Hypothalamus (tissue), 51 donors: ENCODE measurements at places on chromosomes 4 and X.

GRCh38 chrX:74536832-74537371 is 77.5 kb downstream of the RLIM start:
- no peak for DNase-seq

- DNase-seq, result no peak
Observed at GRCh38 chr4:143654571-143654970, 45.9 kb downstream of the FREM3 start.

DNA sequence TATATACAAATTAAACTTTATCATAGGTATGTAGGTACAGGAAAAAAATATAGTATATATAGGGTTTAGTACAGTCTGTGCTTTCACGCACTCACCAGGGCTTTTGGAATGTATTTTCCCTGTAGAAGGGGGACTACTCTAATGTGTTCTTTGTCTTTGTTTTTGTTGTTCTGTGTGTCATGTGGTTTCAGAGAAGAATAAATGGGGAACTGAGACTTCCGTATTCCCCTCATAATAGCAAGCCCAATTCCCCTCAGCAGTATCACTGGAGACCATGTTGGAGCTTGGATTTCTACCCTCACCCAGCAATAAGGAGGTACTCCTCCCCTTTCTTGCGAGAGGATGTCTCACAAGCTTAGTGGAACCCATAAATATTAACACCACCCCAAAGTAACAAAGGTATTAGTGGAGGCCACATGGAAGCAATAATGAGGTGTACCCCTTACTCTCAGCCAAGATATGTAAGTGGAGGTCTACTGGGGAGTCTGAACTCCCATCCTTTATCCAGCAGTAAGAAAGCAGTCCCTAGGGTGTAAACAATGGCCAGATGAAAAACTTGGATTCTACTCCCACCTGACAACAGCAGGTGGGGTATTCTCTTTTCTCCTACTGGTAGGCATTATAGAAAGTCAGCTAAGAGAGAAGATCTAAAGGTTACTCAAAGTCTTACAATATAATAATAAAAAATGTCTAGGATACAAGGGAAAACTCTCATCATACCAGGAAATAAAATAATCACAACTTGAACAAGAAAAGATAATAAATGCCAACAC is 805.4 kb upstream of the GALNTL6 start:
- DNase-seq, result no peak

GRCh38 chr4:101171747-101172146 is 175.6 kb downstream of the PPP3CA start:
- DNase-seq, result no peak

DNA sequence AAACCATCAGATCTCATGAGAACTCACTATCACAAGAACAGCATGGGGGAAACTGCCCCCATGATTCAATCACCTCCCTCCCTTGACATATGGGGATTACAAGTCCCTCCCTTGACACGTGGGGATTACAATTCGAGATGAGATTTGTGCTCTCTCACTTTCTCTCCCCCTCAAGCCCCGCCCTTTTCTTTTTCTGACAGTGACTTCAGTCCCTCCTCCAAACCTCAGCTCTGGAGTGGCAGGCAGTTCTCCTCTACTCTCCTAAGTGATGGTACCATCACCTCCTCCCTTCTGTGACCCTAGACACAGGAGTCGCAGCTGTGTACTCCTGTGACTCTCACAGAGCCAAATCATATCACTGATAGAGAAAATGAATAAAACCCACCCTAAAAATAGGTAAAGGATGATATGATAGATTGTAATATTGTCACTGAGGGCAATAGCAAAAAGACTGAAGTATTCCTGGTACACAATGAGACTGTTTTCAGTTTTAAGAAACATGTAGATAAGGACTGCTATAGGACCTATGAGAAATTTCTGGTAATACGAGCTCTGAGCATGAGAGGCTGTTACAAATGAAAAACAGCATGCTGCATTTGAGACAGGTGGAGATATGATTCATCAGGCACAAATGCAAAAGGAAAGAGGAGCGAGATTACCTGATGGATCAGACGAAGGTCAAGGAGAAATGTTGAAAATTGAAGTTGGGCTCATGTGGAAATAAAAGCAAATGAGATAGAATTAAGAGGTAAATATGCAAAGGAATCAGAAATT is 101.2 kb upstream of the CBLL2 start:
- no peak for DNase-seq

DNA sequence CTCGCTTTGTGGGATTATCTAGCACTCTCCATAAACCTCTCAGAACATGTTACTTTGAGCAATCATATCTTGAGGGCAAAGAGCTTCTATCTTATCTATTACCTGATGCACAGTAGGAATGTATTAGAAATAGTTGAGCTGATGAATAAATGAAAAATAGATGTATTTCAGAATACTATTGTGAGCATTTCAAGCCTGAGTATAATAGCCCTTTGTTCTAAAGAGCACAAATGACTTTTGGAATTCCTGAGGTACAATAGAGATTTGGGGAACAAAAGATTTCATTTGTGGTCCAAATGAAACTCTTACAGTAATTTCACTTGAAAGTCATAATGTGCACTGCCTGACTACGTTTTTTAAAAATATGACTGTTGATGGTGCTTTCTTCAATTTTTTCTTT is 159.5 kb downstream of the UGT8 start:
- no peak for DNase-seq

GRCh38 chrX:139932073-139932900 is 566 bp downstream of the ATP11C start:
- no peak for DNase-seq

- DNase-seq, result no peak
Observed at GRCh38 chrX:151780621-151781020, 46.1 kb downstream of the CNGA2 start.

DNA sequence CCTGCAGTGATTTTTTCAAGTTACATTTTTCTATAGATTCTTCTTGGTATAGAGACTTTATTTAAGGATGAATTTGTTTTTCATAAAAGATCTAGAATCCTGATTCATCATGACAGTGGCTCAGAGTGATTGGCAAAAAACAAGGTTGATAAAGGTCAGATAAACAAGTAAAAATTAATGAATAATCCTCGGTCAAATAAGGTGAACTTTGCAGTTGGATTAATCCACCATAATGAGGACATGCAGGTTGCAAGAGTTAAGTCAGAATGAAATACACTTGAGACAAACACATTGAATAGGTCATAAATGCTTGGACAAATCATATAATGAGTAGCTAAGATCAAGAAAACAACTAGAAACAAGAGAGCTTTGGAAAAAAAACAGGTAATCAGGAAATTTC is 22.9 kb upstream of the UGT2B7 start:
- no peak for DNase-seq

DNA sequence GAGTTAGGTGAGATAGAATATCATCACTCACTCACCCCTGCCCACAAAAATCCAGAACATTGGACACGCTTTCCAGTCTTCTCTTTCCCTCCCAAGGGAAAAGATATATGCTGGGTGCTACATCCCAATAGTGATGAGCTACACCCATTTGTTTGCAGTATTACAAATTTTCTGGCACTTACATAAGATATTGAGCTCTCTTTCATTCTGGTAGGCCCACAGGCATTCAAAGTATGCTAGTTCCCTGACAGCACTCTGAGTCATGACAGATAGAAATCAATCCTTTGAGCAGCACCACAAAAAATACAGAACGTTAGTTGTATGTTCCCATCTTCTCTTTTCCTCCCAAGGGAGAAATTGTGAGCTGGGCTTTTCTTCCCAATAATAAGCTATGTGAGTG is 477.6 kb upstream of the GRID2 start:
- DNase-seq, result no peak

- DNase-seq, result no peak
Observed at GRCh38 chr4:152633118-152633517, 46.7 kb downstream of the TMEM154 start.

DNA sequence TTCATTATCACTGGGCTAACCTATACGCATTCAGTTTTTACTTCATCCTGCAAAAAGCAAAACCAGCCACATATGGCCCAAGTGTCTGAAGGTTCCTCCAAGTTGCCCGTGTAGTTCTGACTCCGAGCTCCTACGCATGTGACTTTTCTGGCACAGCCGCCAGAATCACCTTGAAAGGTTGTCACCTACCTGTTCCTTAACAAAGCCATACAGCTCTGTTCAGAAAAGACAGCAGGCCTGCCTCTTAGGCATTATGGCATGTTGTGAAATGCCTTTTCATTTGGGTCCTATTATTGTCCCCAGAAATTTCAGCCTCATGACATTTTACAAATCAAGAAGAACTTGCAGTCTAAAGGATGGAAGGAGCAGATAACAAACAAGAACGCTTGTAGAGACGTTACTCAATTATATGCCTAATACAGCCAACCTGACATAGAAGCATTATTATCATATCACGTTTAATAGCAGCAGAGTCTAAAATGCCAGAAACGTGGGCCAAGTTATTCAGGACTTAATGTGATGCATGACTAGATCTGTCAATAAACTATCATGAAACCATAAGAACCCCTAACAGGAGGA is 118.5 kb downstream of the RBM47 start:
- DNase-seq, result no peak

DNA sequence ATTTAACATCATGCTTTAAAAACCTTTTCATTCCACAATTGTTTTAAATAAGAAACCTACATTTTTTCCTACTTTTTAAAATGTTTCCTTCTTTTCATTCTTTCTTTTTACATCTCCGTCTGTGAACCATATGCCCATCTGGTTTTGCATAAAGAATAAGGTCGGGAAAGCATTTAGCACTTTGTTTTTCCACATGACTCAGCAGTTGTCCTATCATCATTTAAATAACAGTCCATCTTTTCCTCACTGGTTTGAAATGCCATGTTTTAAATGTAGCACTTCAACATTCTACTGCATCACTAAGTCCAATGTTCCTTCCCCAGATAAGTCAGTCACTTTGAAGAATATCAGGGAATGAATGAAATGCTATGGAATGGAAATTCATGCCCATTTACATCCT is 128.4 kb downstream of the SH3RF1 start:
- no peak for DNase-seq

- DNase-seq, result no peak
Observed at GRCh38 chr4:17957688-17958087, 63.9 kb downstream of the LCORL start.

DNA sequence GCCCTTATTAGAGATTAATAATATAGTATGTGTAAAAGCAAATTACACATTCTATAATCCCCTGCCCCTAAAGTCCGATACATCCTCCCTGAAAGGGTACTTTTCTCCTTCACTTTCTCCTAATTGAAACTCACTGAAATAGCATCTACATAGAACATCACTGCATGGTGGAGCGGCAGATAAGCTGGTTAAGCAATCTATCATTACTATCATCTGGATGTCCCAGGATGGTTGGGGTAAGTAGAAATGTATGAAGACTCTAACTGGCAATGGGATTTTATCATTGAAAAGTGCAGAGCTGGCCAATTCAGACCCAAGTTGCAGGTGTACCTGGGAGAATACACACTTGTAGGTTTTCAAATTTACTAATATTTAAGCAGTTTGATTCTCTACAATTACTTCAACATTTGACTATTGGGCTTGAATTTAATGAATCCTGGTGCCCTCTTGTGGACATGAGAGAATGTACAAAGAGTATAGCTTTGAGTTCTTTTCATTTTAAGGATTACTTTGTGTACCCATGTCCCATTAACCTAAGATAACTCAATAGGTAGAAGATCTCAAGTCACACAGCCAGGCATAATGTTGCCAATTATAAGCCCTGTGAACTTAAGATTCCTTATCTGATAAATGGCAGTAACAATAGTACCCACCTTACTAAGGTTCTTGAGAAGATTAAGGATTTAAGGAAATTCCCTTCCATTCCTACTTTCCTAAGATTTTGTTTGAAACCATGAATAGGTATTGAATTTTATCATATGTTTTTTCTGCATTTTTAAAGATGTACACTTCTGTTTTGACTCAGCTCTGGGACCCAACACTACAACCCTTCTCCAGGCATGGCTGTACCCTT is 69.8 kb downstream of the SHROOM3 start:
- no peak for DNase-seq

- no peak for DNase-seq
Observed at GRCh38 chrX:117487421-117487820, 629.2 kb downstream of the KLHL13 start.

DNA sequence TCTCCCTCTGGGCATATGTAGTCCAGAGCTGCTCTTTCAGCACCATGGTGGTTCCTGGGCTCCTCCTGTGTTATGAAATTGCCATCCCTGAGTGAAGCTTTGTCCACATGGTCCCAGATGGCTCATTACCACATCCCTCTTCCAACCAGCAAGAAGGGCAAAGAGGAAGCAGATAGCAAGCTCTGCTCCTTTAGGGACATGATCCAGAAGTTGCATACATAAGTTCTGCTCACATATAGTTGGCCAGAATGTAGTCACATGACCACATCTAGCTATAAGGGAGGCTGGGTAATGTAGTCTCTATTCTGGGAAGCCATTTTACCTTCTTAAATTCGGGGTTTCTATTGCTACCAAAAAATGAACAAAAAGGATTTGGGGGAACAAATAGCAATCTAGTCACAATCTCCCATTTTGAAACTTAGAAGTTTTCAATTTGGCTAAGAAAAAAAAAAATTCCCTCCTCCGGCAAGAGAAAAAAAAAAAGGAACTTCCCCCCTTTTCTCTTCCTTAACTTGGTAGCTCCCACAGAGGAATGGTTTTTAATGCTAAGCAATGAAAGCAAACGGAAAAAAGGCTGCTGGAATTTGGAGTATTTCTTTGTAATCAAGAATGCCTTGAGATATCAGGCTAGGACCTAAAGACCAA is 88.2 kb upstream of the USP9X start:
- no peak for DNase-seq

GRCh38 chrX:71996136-71996535 is 85.5 kb downstream of the NHSL2 start:
- DNase-seq, result no peak

DNA sequence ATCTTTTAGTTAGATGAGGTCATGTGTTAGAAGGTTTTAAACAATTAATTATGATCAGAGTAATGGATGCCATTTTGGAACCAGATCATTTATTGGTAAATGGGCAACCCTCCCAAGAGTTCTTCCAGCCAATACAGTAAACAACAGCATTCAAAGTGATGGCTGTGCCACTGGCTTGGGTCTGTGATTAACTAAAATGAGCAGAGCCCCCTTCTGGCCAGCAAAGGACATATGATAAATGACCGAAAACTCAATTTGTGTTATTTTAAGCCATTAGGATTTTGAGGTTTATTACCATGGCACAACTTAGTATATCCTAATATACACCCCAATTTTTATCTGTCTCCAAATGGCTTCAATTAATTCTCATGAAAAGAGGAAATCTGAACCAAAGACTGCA is 90.8 kb upstream of the NPFFR2 start:
- DNase-seq, result no peak
